ENCODE measurements at places on chromosomes 1 and 21. TPM values are rescaled to one million over a fixed set of nuclear protein-coding genes. Genes with fewer than 3 reads are reported as not detected.

SERPINC1 gene
- polyA plus RNA-seq: 0.16 TPM

OR2T29 gene
- polyA plus RNA-seq: not detected

DNA sequence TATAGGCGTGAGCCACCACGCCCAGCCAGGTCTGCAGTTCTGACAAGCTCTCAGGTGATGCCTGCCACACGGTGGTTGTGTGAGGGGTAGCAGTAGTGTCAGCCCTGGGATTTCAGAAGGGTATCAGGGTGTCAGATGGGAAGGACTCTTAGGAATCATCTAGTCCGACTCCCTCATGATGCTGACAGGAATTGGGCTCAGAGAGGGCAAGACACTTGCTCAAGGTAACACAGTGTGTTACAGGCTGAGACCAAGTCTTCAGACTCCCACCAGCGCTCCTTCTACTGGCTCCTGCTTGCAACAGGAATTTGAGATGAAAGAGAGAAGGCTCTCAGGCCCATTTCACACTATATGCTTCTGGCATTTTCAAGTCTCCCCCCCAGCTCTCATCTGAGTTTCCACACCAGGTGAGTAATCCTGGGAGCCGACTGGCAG lies 6.9 kb downstream of the HTR1D start:
- DNase-seq: no peak

DNA sequence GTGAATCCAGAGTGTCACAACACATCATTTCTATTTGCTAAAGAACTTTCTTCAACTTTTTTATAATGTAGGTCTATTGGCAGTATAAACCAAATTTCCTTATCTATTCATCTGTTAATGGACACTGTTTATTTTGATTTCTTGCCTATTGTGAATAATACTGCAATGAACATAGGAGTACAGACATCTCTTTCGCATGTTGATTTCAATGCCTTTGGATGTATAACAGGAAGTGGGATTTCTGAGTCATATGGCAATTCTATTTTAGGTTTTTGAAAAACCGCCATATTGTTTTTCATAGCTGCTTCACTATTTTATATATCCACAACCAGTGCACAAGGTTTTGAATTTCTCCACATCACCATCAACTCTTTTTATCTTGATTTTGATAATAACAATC lies 198.7 kb downstream of the KCNT2 start:
- DNase-seq: no peak

DNA sequence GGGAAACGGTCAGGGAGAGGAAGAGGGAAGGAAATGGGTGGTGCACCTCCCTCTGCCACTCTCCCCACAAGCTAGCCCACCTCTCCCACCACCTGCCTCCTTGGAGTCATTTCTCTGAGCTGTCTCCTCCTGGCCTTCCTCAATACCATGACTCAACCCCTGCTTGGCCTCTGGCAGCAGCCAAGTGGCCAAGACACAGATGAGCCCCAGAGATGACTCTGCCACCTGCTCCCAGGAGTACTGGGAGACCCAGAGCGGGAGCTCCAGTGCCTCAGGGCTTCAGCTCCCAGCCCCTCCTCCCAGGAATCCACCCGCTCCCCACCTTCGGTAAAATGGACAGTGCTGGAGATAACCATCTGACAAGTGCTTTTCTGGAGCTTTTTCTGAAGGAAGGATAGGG lies 2.6 kb downstream of the S100A16 start:
- no peak for DNase-seq

- DNase-seq: no peak
These were observed 4.4 kb upstream of the TTC34 start for GRCh38 chr1:2805801-2806430.

DNA sequence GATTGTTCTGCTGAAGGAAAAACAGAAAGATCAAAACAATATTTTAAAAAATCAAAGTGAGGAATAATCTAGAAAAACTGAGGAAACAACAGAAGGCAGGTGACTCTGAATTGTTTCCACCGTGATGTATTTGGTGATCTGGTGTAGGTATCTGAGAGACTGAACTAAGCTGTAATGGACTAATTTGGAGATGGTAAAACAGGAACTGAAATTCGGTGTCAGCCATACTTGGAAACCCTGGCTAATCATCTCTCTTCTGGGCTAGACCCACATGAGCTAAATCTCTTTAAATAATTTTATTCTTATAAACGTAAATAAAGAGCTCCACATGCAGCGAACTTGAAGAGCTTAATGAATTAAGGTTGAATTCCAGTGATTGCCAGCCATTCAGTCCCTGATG lies 1226.1 kb downstream of the NCAM2 start:
- DNase-seq: no peak

Data from forelimb muscle (tissue), 1 donor.